Inflammatory macrophage (primary cell): ENCODE measurements at places on chromosomes 5 and 9.

DNA sequence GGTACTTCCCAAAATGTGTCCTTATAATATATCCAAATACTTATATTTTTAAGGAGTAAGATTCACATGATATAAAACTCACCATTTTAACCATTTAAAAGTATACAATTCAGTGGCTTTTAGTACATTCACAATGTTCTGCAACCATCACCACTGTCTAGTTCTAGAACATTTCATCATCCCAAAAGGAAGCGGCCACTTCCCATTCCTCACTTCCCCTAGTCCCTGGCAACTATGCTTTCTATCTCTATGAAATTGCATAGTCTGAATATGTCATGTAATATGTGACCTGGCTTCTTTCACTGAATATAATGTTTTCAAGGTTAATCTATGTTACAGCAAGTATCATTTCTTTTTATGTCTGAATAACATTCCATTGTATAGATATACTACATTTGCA lies 615.1 kb upstream of the SGCD start:
- no peak for DNase-seq

DNA sequence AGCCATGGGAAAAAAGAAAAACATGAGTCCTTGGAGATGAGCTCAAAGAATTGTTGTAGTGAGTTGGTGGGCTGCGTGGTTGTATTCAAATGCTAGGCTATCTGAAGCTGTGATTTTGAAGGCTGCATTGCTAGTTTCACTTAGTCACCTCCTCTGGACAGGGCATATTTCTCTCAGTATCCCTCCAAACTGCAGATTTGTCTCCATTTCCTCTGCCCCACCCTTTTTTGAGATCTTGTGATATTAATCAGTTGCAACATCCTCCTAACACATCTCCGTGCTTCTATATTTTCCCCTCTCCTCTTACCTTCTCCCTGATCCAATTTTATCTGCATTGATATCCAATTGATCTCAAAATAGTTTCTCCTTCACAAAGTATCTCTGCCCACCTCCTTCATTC lies 1048.0 kb upstream of the WWC1 start:
- no peak for DNase-seq

- peak; percentile 60 for DNase-seq
Observed at GRCh38 chr5:126676195-126676624, 75.5 kb downstream of the PHAX start.

GRCh38 chr5:57653636-57654290 lies 171.2 kb upstream of the ACTBL2 start:
- DNase-seq, result no peak

DNA sequence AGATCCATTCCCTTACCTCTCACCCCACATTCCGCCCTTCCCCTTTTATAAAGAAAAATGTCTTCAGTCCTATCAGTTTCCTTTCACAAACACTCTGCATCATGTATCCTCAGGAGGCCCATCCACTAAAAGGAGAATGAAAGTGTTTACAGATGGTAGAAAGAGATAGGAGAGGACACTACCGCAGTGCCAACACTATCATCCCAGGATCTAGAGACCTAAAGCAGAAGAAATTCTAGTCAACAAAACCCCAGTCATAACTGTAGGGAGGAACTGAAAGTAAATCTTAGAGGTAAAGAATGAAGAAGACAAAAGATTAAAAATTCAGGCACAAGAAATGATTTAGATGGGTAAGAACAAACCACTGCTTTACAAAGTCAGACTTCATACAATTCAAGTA lies 114.1 kb downstream of the MLLT3 start:
- no peak for DNase-seq

DNA sequence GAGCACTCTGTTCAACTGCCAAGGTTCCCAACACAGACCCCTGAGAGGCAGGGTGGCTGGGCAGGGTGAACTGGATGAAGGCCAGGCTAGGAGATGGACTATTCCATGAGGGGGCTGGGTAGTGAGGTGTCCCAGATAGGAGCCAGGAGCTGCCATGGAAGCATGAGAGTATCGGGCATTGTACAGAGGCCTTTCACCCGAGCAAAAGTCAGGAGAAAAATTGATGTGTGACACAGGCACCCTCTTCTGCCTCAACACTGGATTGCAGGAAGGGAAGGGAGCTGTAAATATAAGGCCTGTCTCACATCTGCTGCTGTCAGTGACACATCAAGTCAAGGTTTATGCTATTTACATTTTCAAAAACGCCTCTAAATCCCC lies 74.6 kb downstream of the UBAP1 start:
- no peak for DNase-seq

GRCh38 chr9:110025551-110026170 lies 182.3 kb downstream of the C9orf152 start:
- no peak for DNase-seq

- DNase-seq, result no peak
Observed at GRCh38 chr5:106833517-106833916, 837.2 kb downstream of the EFNA5 start.

DNA sequence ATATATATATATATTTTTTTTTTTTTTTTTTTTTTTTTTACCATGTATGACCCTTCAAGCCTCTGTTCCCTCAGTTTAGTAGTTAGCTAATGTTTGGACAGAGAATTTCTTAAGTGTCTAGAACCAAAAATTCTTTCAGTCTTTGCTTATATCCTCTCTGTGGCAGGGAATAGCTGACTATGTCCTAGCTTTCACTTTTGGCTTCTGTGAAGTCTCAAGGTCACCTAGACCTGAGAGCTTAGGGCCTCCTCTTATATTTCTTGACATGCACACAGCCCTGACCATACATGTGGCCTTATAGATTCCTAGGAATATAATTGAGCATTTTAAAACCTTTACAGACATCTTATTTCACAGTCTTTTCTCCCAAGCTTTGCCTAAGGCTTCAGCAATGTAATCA lies 930.8 kb upstream of the CDH9 start:
- no peak for DNase-seq

- no peak for DNase-seq
Observed at GRCh38 chr5:98483301-98483685, 290.2 kb upstream of the RGMB start.

GRCh38 chr5:98064118-98064685 lies 709.3 kb upstream of the RGMB start:
- DNase-seq, result no peak

DNA sequence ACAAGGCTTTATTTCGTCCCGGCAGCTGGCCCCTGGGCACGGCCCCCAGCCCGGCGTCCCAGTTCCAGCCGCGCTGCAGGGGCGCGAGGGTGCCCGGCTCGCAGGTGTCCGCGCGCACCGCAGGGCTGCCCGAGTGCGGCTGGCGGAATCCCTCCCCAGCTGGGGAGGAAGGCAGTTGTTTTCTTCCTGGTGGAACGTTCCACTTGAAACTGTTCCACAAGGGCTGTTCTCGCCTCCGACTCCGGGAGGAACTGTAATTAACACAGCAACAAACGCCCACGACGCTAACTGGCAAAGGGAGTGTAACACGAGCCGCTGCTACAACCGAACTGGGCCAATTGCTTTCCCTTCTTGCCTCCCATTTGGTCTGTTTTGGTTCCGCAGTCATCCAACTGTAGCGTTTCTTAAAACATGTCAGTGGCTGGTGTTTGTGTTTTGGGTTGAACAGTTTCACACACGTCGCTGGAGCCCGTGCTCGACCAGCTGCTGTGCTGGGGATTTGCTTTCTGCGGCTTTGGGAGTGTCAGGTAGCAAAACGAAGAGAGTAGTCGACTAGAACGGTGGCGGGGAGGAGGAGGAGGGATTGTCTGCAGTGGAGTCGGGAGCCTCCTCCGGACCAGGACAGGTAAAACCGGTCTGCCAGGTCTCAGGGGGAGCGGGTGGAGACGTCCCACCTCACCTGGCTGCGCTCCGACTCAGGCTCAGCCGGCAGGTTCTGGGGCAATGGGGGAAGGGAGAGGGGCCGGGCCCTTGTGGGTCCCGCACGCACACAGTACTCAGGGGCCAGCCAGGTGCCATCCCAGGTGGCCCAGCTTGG lies 131.6 kb upstream of the NIPBL start:
- DNase-seq, result peak; percentile 62

DNA sequence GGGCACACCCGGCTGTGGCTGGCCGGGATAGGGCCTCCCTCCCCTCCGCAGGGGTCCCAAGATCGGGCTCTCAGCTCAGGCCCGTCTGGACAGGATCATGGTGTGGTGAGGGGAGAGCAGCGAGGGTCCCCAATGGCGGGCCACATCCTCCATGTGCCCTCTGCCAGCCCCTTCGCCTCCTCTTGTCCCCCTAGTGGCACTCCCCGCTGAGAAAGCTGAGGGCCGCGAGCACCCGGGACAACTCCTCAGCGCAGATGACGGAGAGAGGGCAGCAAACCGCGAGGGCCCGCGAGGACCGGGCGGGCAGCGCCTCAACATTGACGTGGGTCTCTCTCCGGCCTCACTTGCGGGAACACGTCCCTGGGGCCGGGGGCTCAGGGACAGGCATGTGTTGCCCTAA lies 24.6 kb downstream of the NKD2 start:
- no peak for DNase-seq

DNA sequence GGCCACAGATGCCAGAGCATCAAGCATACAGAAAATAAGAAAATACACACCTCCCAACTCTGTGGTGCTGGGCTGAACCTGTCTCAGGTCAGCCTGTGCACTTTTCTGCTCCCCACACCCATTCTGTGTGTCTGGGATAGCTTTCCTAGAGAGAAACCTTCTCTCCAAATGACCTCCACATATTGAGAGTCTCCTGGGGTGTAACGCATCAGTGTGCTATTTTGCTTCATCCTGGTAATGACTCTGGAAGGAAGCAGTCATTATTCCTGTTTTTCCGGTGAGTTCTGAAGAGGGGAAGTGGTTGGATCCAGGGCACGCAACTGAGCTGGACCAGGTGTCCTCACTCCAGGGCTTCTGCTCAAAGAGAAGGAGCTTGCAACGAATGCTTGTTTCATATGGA lies 73.2 kb upstream of the SH3PXD2B start:
- no peak for DNase-seq

GRCh38 chr5:54379590-54379989 lies 69.2 kb upstream of the ARL15 start:
- DNase-seq, result no peak
